ENCODE measurements at places on chromosomes 6 and 20.
A peak's percentile ranks its signal among the peaks of the same experiment; 100 is the strongest.

DNA sequence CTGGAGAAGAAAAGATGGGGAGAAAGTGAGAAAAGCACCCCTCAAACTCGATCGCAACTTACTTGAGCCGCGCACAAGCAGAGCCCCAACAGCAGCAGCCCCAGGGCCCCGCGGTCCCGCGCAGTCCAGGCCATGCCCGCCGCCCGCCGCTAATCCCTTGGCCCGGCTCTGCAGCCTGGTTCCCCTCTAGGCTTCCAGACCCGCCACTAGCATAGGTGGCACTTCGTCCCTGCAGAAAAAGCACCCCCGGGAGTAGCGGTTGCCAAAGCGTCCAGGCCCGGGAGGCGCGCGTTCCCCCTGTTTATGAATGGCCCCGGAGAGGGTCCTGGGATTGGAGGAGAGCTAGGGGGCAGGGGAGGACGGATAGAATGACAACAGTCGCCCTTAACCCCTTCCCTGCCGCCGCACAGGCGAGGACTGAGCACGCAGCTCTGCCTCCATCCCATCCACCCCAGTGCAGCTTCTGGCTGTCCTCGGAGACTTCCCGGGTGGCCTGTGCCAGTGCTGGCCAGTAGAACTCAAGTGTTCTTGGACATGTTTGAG, 19.9 kb downstream of the COL9A1 start:
- DNase-seq, result no peak

DNA sequence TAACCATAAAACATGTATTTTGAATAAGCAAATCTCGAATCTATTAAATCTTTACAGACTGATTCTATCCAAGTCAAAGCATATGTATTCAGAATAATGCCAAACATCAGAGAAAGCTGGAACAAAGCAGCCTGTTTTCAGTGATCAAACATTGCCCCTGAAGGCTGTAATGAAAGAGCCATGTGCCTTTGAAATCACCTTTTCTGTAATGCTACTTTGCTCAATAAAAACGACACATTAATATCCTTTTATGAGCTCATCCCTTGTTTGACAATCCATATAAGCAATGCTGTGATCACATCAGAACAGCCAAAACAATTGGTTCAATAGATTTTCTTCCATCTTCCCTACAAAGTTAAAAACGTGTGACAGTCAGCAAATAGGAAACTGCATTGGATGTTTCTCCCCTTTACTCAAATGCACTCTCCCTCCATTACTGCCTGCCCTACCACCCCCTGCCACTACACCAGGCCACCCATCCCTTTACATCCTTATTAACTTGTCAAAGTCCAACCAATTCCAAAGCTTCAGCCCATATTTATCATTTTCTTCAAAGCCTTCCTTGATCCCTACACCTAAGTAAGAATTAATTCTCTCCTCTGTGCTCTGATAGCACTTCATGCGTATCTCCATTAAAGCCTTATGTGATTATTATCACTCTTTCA, 42.0 kb downstream of the THEMIS start:
- DNase-seq, result no peak

- DNase-seq, result peak; percentile 35
Measured at GRCh38 chr6:32943864-32944649, 3.2 kb upstream of the HLA-DMB start.

DNA sequence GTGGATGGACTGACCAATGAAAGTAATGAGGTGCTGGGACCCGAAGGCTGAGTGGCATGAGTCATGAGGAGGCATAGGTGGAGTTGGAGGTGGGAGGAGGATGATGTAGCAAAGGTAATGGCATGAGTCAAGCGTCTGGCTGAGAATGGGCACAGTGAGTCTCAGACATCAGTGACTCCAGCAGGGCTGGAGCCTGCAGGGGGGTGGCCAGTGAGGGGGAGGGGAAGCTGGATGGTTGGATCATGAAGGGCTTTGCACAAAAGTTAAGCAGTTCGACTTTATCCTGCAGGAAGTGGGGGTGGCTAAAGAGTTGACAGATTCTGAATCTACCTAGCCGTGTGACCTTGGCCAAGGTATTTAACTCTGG, 99.0 kb upstream of the IYD start:
- no peak for DNase-seq

GRCh38 chr6:129253242-129253641, 370.3 kb downstream of the LAMA2 start:
- DNase-seq, result no peak

- no peak for DNase-seq
Measured at GRCh38 chr6:127951172-127951917, 50.5 kb upstream of the THEMIS start.

DNA sequence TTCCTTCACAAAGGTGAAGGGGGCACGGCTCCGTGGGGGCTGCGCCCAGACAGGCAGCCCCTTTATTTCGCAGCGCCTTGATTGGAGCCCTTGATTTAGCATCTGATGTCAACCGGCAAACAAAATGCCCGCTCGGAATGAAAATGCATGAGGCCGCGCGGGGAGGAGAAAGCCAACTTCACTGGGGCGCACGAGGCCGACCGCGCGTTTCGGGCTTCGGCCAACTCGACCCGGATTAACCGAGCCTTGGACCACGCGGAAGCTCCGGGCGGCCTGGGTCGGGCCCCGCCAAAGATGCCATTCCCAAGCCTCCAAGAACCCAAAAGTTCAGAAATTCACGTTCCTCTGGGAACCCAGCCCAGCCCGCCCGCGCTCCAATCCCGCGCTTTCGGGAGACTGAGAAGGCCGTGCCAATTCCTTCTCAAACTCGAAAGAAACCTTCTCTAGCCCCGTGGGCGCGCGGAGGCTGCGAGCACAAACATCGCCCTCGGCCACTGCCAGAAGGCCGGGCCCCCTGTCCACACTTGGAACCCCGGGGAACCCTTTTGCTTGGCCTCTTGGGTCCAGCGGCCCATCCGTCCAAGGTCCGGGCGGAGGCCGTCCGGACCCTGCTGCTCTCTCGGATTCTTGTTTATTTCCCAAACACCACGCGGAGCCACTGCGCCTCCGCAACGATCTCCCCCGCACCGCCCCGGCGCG, 879 bp upstream of the INSM1 start:
- no peak for DNase-seq

DNA sequence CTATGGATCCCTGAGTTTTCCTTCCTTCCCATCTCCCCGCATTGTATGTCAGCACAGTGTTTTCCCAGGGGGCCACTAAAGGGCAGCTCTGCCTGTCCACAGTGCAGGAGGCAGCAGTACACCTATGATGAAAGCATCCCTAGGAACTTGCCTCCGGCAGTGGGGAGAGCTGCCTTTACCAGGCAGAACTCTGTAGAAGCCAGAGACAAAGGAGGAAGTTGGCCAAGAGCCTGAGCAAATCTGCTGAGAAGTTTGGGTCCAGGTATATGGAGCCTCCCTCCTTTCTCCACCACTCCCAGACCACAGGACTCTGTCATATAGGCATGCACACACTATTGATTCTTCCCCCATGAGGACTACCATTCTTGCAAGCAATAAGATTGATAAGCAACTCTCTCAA, 282.7 kb downstream of the TBC1D7 start:
- DNase-seq, result no peak

GRCh38 chr20:50193199-50193835, 2.7 kb downstream of the CEBPB start:
- DNase-seq, result no peak
